Stimulated activated memory B cell treated with anti-CD40 and anti-IgM and Interleukin-4, amounts not matched to agents 10 μg/mL and 1 μg/mL and 100 μg/mL, for 72 hours (primary cell): ENCODE measurements at places on chromosomes 11 and 22.

GRCh38 chr11:104164028-104164520, at the start of gene PDGFD:
TSS of gene PDGFD (minus strand) at chr11:104164147.
- H3K4me1 ChIP-seq, result peaks cover 6% of the 10 kb centered on the region
- no peaks in the 10 kb centered on the region for H3K36me3 ChIP-seq
- no peak within 1 kb of the TSS for H3K27ac ChIP-seq
- peaks cover 25% of the 10 kb centered on the region for H3K27me3 ChIP-seq
- H3K4me3 ChIP-seq, result peak within 1 kb of the TSS; percentile 77

DNA sequence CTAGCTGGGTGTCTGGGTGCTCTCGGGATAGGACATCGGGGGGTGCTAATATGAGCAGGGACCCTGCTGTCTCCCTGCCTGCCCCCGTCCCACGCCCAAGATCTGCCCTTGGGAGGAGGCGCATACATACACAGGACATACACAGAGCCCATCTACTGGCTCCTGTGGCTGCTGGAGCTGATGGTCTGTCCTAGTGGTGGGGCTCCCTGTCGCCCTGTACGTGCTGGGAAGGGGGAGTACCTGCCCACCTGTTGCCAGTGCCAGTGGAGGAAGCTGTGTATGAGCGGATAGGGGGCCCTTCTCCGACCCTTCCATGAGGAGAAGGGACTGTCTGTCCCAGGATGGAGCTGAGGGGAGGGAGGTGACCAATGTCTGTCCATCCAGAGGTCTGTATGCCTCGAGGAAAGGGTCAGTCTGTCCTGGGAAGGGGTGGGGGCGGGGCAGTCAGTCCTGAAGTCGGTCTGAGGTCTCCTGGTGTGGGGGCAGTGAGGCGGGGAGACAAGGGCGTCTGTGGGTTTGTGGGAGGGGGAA, 952 bp downstream of the TBC1D10A start:
- ATAC-seq, result no peak
- H3K4me1 ChIP-seq, result peaks cover 59% of the 10 kb centered on the region
- H3K27me3 ChIP-seq, result no peaks in the 10 kb centered on the region
- peak overlapping the region; percentile 89 for H3K4me3 ChIP-seq
- peaks cover 27% of the 10 kb centered on the region for H3K36me3 ChIP-seq

GRCh38 chr11:45816614-45817013, 11.7 kb downstream of the SLC35C1 start:
- H3K4me3 ChIP-seq, result no peak overlapping the region
- no peaks in the 10 kb centered on the region for H3K36me3 ChIP-seq
- peaks cover 37% of the 10 kb centered on the region for H3K4me1 ChIP-seq
- H3K27ac ChIP-seq, result peak overlapping the region; percentile 89

- peaks cover 9% of the 10 kb centered on the region for H3K27me3 ChIP-seq
- ATAC-seq, result no peak
- no peak overlapping the region for H3K27ac ChIP-seq
- H3K4me1 ChIP-seq, result peaks cover 9% of the 10 kb centered on the region
Observed at GRCh38 chr11:10350334-10350733, 45.5 kb downstream of the ADM start.

DNA sequence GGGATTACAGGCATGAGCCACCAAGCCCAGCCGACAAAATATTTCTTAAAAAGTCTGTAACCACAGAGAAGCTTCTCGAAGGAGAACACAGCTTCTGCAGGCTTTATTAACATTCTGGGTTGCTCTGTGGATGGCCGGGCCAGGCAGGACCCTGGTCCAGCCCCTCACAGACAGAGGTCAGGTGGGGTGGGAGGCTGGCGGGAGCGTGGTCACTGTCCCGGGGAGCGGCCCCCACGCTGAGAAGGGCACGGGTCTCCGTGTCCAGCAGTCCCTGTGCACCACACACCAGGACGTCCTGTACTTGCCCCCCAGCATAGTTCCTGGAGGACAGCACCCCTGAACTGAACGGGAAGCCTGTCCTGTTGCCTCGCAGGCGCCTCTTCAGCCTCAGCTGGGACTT, 19.4 kb downstream of the DRD4 start:
- H3K27ac ChIP-seq, result no peak overlapping the region
- no peak overlapping the region for H3K4me3 ChIP-seq
- H3K4me1 ChIP-seq, result peaks cover 9% of the 10 kb centered on the region

GRCh38 chr22:32842486-32842885, 41.0 kb downstream of the TIMP3 start:
- no peak overlapping the region for H3K27ac ChIP-seq
- H3K36me3 ChIP-seq, result no peaks in the 10 kb centered on the region
- H3K27me3 ChIP-seq, result peaks cover 20% of the 10 kb centered on the region
- no peak for ATAC-seq
- H3K4me1 ChIP-seq, result no peaks in the 10 kb centered on the region

GRCh38 chr11:134397304-134398078, 14.6 kb downstream of the B3GAT1 start:
- no peak for ATAC-seq
- no peaks in the 10 kb centered on the region for H3K36me3 ChIP-seq
- no peak overlapping the region for H3K4me3 ChIP-seq

- peaks cover 66% of the 10 kb centered on the region for H3K4me1 ChIP-seq
- no peak for ATAC-seq
- H3K36me3 ChIP-seq, result no peaks in the 10 kb centered on the region
- peak overlapping the region; percentile 70 for H3K27ac ChIP-seq
- peak overlapping the region; percentile 59 for H3K4me3 ChIP-seq
Observed at GRCh38 chr22:23218867-23219251, 38.5 kb downstream of the BCR start.

- H3K4me1 ChIP-seq, result no peaks in the 10 kb centered on the region
- no peak overlapping the region for H3K27ac ChIP-seq
- no peaks in the 10 kb centered on the region for H3K27me3 ChIP-seq
- ATAC-seq, result no peak
Observed at GRCh38 chr11:129251067-129251466, 58.9 kb upstream of the ARHGAP32 start.

GRCh38 chr22:41845380-41846267, 12.7 kb downstream of the SREBF2 start:
- no peak for ATAC-seq
- no peaks in the 10 kb centered on the region for H3K27me3 ChIP-seq
- peak overlapping the region; percentile 42 for H3K27ac ChIP-seq
- H3K36me3 ChIP-seq, result peaks cover 26% of the 10 kb centered on the region

DNA sequence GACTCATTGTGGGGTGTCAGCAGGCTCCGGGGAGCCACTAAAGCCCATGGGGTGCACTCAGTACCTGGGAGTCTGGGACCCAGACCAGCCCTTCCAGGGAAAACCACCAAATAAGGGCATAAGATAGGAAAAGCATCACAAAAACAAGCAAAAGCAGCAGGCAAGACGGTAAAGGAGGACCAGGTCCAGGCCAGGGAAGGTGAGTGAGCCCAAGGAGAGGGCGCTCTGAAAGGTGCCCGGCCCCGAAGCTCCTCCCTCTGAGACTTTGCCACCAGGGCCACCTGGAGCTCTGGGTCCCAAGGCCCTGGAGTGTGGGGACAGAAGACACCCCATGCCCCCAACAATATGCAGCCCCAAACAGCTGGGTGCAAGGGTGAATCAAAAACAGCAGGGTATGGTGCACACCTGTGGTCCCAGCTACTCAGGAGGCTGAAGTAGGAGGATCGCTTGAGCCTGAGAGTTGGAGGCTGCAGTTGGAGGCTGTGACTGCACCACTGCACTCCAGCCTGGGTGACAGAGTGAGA, 5.2 kb upstream of the IL17REL start:
- H3K4me1 ChIP-seq, result peaks cover 53% of the 10 kb centered on the region
- no peaks in the 10 kb centered on the region for H3K36me3 ChIP-seq
- H3K27ac ChIP-seq, result no peak overlapping the region
- H3K27me3 ChIP-seq, result no peaks in the 10 kb centered on the region
- ATAC-seq, result no peak
- peak overlapping the region; percentile 40 for H3K4me3 ChIP-seq

DNA sequence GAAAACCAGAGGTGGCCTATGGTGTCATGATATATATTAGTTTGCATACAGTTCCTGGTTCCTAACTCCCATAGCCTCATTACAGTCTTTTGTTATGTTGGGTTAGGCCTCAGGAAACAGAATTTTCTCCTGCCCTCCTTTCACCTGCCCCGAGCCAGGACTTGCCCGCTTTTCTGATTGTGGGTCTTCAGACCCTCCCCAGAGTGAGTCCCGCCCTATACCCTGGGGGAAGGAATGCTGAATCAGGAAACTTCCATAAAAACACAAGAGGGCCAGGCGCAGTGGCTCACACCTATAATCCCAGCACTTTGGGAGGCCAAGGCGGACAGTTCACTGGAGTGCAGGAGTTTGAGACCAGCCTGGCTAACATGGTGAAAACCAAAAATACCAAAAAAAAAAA, 70.9 kb downstream of the SLC35F2 start:
- peaks cover 5% of the 10 kb centered on the region for H3K4me1 ChIP-seq
- no peaks in the 10 kb centered on the region for H3K27me3 ChIP-seq
- H3K27ac ChIP-seq, result no peak overlapping the region
- H3K36me3 ChIP-seq, result peaks cover 29% of the 10 kb centered on the region
- ATAC-seq, result no peak
- no peak overlapping the region for H3K4me3 ChIP-seq

- no peaks in the 10 kb centered on the region for H3K4me1 ChIP-seq
- no peaks in the 10 kb centered on the region for H3K27me3 ChIP-seq
- H3K4me3 ChIP-seq, result no peak overlapping the region
- H3K27ac ChIP-seq, result no peak overlapping the region
- ATAC-seq, result no peak
- H3K36me3 ChIP-seq, result peaks cover 31% of the 10 kb centered on the region
Observed at GRCh38 chr11:31772412-31772811, 38.7 kb downstream of the PAX6 start.

- no peaks in the 10 kb centered on the region for H3K4me1 ChIP-seq
- no peak overlapping the region for H3K27ac ChIP-seq
- ATAC-seq, result no peak
- peaks cover 55% of the 10 kb centered on the region for H3K27me3 ChIP-seq
- no peak overlapping the region for H3K4me3 ChIP-seq
Observed at GRCh38 chr11:30155428-30155827, 75.4 kb upstream of the FSHB start.

- ATAC-seq, result no peak
- H3K36me3 ChIP-seq, result no peaks in the 10 kb centered on the region
- H3K27me3 ChIP-seq, result no peaks in the 10 kb centered on the region
- no peak overlapping the region for H3K4me3 ChIP-seq
- no peak overlapping the region for H3K27ac ChIP-seq
Observed at GRCh38 chr11:21121991-21122390, 452.6 kb downstream of the NELL1 start.

DNA sequence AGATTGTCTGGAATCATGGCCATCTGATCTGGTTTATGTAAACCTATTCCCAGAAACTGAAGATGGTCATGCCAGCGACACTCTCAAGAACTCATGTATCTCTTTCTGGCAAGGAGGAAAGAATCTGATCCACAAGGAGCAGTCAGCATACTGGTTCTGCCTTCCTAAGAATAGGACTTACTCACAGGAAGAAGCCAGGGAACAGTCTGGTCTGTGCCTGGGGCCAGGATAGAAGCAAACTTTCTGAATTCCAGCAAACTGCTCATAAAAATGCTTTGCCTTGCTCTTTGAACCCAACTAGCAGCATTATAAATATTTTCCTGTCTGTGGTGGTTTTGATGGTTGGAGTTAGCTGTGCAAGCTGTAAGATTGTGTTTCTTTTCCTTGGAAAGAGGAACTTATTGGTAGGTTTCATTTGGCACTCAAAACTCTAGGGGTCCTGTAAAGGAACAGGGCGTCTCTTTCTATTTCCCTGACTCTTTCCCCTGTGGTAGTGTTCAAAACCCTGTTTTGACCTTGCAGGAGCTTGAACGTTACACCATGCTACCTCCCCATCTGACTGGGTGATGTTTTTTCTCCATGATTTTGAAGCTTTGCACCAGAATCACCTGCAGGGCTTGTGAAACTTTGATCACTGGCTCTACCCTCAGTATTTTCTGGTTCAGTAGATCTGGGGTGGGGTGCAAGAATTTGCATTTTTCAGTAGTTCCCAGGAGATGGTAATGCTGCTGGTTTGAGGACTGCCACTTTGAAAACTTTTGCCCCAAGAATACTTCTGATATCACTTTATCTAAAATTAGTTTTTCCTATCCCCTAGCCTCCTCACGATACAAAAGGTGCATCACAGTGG, 627.8 kb upstream of the ANO5 start:
- ATAC-seq, result no peak

- no peak for ATAC-seq
- no peak overlapping the region for H3K27ac ChIP-seq
- peaks cover 35% of the 10 kb centered on the region for H3K4me1 ChIP-seq
Observed at GRCh38 chr11:108196901-108197300, 25.5 kb downstream of the NPAT start.
